Peyer's patch (tissue), 4 donors: ENCODE measurements at places on chromosomes 5 and 9. TPM values are rescaled to one million over a fixed set of nuclear protein-coding genes. Genes with fewer than 3 reads are reported as not detected.

GRCh38 chr9:116491659-116492058 is 195.4 kb upstream of the TRIM32 start:
- no peaks in the 10 kb centered on the region for H3K36me3 ChIP-seq
- no peak overlapping the region for H3K4me3 ChIP-seq
- H3K27me3 ChIP-seq, result no peaks in the 10 kb centered on the region
- no peaks in the 10 kb centered on the region for H3K4me1 ChIP-seq
- no peak overlapping the region for H3K27ac ChIP-seq

GRCh38 chr5:42719034-42719433 is 37.6 kb upstream of the CCDC152 start:
- no peaks in the 10 kb centered on the region for H3K36me3 ChIP-seq
- no peak overlapping the region for H3K27ac ChIP-seq
- no peak for DNase-seq
- H3K4me1 ChIP-seq, result no peaks in the 10 kb centered on the region
- H3K27me3 ChIP-seq, result no peaks in the 10 kb centered on the region

- H3K4me1 ChIP-seq, result no peaks in the 10 kb centered on the region
- no peak overlapping the region for H3K27ac ChIP-seq
- no peaks in the 10 kb centered on the region for H3K27me3 ChIP-seq
- no peak for DNase-seq
- no peak overlapping the region for H3K4me3 ChIP-seq
These were observed 225.8 kb downstream of the NSG2 start for GRCh38 chr5:174271316-174271715.

DNA sequence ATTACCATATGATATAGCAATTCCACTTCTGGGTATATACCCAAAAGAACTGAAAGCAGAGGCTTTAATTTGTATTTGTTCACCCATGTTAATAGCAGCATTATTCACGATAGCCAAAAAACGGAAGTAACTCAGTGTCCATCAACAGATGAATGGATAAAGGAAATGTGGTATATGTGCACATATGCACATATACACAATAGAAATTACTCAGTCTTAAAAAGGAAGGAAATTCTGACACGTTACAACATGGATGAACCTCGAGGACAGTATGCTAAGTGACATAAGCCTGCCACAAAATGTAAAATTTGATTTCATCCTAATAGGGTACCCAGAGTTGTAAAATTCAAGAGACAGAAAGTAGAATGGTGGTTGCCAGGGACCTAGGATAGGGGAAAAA is 54.9 kb downstream of the NUP155 start:
- H3K36me3 ChIP-seq, result peaks cover 73% of the 10 kb centered on the region
- H3K27ac ChIP-seq, result no peak overlapping the region
- H3K27me3 ChIP-seq, result no peaks in the 10 kb centered on the region

- no peaks in the 10 kb centered on the region for H3K4me1 ChIP-seq
- H3K27ac ChIP-seq, result no peak overlapping the region
- peaks cover 34% of the 10 kb centered on the region for H3K36me3 ChIP-seq
- DNase-seq, result no peak
- no peaks in the 10 kb centered on the region for H3K27me3 ChIP-seq
These were observed 29.9 kb downstream of the HSPA4 start for GRCh38 chr5:133081703-133082102.

TMEM171 gene
- total RNA-seq, result 73.9 TPM

GRCh38 chr5:68999181-68999580 is 94.6 kb upstream of the SLC30A5 start:
- no peaks in the 10 kb centered on the region for H3K4me1 ChIP-seq
- H3K27ac ChIP-seq, result no peak overlapping the region
- no peaks in the 10 kb centered on the region for H3K27me3 ChIP-seq

DNA sequence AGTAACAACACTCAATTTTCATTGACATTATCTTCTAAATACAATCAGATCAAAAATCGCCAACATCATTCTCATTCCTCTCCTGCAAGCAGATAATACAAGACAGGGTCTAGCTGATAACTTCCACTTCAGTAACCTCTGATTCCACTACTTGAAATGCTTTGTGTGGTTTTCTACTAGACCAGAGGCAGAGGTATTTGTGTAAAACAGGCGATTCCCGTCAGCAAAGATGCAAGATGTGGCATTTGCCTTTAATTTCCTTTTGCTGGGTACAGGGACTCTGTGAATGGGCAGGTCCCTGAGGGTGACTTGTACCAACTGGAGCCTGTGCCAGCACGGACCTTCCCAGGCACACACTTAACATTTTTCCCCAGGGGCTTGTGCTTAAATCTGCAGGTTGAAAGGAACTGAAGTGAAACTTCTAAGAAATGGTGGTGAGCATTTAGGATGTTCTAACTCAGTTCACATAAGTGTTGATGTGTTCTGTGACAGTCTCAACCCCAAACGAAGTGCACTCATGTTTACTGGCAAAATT is 625.5 kb upstream of the WWC1 start:
- no peak overlapping the region for H3K27ac ChIP-seq
- no peak for DNase-seq
- H3K36me3 ChIP-seq, result no peaks in the 10 kb centered on the region

GRCh38 chr5:81513982-81514381 is 120.0 kb upstream of the ACOT12 start:
- H3K27me3 ChIP-seq, result no peaks in the 10 kb centered on the region
- DNase-seq, result no peak
- no peaks in the 10 kb centered on the region for H3K4me1 ChIP-seq
- no peak overlapping the region for H3K4me3 ChIP-seq

DIRAS2 gene
- not detected for total RNA-seq

DNA sequence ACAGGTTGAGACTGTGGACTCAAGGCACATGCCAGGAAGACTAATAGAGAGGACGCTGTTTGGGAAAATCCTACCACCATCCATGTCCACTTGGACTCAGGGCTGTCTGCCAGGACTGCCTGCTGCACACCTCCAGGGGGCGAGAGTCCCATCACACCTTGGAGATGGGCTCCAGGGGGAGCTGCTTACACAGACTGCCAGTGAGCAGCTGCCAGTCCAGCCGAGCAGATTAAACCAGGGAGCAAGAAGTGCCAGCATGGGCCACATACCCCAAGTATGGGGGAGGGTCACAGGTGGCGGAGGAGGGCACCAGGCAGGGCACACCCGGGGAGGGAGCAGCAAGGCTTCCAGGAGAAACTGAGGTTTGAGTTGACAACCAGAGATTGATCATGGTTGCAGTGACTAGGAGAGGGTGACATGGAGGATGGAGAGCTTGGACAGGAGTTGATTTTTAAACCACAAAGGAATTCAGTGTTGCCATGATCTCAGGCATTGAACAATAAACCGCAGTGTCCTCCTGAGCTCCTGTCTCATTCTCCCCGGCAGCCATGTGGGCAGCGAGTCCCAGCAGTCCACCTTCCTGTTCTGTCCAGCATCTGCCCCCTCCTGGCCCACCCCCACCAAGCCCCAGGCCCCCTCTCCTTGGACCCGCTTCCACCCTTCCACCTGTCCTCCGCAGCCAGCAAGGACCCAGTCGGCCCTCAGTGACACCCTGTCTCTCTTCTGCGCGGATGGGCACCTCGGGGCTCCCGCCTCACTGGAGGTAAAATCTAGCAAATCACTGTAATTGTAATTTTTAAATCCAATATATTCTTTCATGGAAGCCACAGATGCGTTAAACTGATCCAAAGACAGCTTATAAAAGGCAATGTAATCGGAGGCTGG is 3.1 kb upstream of the VAV2 start:
- H3K4me3 ChIP-seq, result no peak overlapping the region
- H3K27ac ChIP-seq, result no peak overlapping the region

DNA sequence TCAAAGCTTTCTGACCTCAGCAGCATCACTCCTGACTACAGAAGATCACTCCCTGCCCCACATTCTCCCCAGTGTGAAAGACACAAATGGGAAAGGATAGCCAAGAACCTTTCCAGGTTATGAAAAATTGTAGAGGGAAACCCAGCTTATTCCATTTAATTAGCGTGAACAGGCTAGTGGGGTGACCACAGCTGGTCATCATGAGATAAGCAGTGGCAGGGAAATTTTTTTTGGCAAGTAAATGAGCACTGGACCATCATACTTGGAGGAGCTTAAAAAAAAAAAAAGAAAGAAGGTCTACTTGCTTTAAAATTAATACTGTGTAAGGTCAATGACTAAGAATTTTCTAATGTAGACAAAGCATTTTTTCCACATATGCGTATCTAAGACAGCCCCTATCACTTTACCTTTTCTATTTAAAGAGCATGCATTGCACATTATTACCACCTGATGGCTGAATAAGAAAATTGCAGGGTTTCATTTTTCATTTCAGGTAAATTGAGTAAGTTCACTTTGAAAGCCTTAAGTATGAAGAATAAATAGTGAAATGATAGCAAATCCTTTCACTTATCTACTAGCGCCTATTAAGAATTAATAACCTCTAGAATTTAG is 123.6 kb downstream of the ELAVL2 start:
- no peaks in the 10 kb centered on the region for H3K36me3 ChIP-seq
- DNase-seq, result no peak
- H3K27me3 ChIP-seq, result no peaks in the 10 kb centered on the region
- no peak overlapping the region for H3K4me3 ChIP-seq

DNA sequence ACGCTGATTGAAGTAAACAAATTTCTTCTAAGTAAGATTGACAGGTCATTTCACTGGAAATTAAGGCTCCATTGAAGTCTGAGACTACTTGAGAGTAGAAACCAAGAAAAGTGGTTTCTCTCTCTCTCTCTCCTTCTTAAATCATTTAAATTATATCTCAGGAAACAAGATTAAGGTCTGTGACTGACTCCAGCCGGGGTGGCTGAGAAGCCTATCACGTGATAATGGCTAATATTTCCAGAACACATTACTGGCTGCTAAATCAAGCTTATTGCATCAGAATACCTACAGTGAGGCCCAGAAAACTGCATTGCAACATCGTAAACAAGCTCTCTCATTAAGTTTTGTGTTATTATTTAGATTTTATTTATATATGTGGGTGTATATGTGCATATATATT is 88.4 kb downstream of the PTCD2 start:
- DNase-seq, result no peak
- no peak overlapping the region for H3K27ac ChIP-seq
- H3K27me3 ChIP-seq, result no peaks in the 10 kb centered on the region
- H3K36me3 ChIP-seq, result no peaks in the 10 kb centered on the region

ARID3C gene
- 0.53 TPM for total RNA-seq

DNA sequence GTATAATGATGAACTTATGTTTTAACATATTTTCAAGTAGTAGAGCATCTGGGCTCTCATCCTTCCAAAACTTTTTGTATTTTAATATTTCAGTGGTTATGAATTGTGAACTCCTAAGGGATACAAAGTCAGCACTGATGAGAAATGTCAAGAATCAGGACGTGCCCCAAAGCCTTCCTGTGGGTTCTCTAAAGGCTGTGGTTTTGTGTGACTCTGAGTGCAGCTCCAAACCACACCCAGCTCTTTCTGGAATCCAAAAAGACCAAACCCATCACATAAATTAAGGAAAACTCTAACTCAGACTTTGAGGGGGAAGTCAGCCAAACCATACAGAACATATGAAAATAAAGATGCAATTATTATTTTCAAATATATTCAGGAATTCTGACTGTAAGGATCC is 40.8 kb upstream of the SMU1 start:
- no peak overlapping the region for H3K27ac ChIP-seq
- no peak overlapping the region for H3K4me3 ChIP-seq
- H3K36me3 ChIP-seq, result no peaks in the 10 kb centered on the region
- no peaks in the 10 kb centered on the region for H3K4me1 ChIP-seq
- H3K27me3 ChIP-seq, result no peaks in the 10 kb centered on the region
- no peak for DNase-seq

- no peaks in the 10 kb centered on the region for H3K4me1 ChIP-seq
- DNase-seq, result no peak
- H3K27me3 ChIP-seq, result no peaks in the 10 kb centered on the region
- no peaks in the 10 kb centered on the region for H3K36me3 ChIP-seq
- no peak overlapping the region for H3K4me3 ChIP-seq
These were observed 10.9 kb upstream of the ZNF474 start for GRCh38 chr5:122118356-122118948.

DNA sequence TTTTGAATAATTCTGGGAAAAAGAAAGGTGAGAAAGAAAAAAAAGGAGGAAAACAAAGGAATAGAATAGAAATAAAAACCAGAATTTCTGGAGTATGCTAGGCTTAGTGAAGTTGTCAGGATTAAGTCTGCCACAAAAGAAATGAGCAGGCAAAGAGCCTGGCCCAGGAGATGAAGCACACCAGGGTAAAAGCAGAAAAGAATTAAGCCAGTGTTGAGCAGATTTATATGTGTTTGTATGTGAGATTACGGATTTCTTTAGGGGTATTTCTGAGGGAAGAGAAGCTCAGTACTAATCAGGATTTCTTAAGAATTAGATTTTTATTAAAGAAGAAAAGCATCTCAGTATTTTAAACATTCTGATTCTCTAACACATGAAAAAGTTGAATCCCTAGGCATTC is 74.5 kb downstream of the MRPS27 start:
- DNase-seq, result no peak
- no peaks in the 10 kb centered on the region for H3K27me3 ChIP-seq
- no peaks in the 10 kb centered on the region for H3K36me3 ChIP-seq
- H3K4me3 ChIP-seq, result no peak overlapping the region
- no peak overlapping the region for H3K27ac ChIP-seq

DNA sequence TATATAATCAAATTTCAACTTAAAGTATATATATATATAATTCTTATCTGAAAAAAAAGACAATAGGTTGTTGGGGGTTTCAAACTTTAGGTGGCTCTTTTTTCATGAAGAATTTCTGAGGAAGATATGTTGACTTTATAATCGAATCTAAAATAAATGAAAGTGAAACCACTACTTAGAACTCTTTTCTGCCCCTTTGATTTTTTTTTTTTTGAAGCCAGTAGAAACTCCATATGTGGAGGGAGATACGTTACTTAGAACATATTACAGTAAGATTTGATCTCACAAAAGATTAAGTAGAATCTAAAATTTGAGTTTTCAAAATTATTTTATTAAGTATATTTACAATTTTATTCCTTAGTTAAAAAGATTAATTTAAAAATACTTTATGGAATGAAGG is 96.9 kb downstream of the ATG10 start:
- H3K4me3 ChIP-seq, result peak overlapping the region; percentile 3
- H3K36me3 ChIP-seq, result no peaks in the 10 kb centered on the region

DNA sequence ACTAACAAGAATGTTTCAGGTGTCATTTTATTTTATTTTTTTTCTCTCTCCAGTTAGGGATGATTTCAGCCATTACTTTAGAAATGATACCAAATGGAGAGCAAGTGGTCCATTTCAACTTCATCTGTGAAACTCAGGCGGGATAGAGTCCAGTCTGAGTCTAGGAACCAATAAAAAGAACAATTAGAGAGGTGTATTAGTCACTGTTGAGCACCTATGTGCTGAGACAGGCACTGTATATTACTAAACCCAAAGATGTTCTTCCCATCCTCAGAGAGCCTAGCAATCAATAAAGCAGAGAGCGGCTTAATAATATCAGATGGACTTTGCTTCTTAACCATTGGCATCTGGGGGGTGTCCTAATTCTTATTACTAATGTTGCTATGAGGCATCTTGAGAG is 410.3 kb upstream of the SLC24A2 start:
- H3K4me3 ChIP-seq, result no peak overlapping the region
- H3K27ac ChIP-seq, result no peak overlapping the region
- no peaks in the 10 kb centered on the region for H3K27me3 ChIP-seq
- H3K4me1 ChIP-seq, result peaks cover 7% of the 10 kb centered on the region
- no peaks in the 10 kb centered on the region for H3K36me3 ChIP-seq

NUTM2G gene
- total RNA-seq, result not detected

- no peak for DNase-seq
- H3K27ac ChIP-seq, result no peak overlapping the region
- H3K27me3 ChIP-seq, result no peaks in the 10 kb centered on the region
- no peaks in the 10 kb centered on the region for H3K4me1 ChIP-seq
These were observed 5.8 kb upstream of the ENTPD8 start for GRCh38 chr9:137446851-137447471.

- H3K27me3 ChIP-seq, result no peaks in the 10 kb centered on the region
- no peak for DNase-seq
- H3K36me3 ChIP-seq, result no peaks in the 10 kb centered on the region
- no peak overlapping the region for H3K27ac ChIP-seq
- no peak overlapping the region for H3K4me3 ChIP-seq
- H3K4me1 ChIP-seq, result no peaks in the 10 kb centered on the region
These were observed 9.1 kb downstream of the LRRC70 start for GRCh38 chr5:62587737-62588136.

EQTN gene
- total RNA-seq, result 1.9 TPM
